Fibroblast of upper back skin (primary cell): ENCODE measurements at places on chromosomes 2 and 18.

DNA sequence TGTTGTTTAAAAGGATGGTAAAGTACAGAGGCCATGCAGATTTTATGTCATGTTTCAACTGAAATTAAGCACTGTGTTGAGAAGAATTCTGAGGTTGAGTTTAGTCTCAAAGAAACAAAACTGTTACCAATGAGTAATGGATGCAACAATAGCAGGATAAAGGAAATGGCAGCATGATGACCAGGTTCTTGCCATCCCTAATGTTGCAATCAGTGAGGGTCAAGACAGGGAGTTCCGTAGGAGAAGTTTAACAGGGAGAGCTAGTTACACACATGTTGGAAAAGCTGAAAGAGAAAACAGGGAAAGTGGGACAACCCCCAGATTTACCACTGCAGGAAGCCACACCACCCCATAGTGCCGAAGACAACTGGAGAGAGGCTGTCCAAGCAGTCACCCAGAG is 343.8 kb upstream of the EPHA4 start:
- no peak for DNase-seq

DNA sequence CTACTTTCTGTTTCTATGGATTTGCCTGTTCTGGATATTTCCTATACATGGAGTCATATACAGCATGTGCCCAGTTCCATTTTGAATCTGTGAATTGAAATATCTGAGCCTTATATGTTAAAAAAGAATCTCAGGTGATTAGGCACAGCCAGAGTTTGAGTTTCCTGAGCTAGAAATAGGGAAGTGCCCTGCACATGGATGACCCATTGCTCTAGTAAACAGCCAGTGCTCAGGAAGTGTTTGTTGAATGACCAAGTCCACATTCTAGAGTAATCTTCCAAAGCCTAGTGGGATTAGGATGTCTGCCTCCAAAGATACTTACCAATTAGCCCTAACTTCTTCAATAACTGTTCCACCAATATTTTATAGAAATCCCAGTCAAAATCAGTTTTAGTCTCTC is 165.8 kb downstream of the SETBP1 start:
- DNase-seq = no peak

- peak; percentile 61 for DNase-seq
Observed at GRCh38 chr2:10533811-10534321, 85.7 kb upstream of the ODC1 start.

DNA sequence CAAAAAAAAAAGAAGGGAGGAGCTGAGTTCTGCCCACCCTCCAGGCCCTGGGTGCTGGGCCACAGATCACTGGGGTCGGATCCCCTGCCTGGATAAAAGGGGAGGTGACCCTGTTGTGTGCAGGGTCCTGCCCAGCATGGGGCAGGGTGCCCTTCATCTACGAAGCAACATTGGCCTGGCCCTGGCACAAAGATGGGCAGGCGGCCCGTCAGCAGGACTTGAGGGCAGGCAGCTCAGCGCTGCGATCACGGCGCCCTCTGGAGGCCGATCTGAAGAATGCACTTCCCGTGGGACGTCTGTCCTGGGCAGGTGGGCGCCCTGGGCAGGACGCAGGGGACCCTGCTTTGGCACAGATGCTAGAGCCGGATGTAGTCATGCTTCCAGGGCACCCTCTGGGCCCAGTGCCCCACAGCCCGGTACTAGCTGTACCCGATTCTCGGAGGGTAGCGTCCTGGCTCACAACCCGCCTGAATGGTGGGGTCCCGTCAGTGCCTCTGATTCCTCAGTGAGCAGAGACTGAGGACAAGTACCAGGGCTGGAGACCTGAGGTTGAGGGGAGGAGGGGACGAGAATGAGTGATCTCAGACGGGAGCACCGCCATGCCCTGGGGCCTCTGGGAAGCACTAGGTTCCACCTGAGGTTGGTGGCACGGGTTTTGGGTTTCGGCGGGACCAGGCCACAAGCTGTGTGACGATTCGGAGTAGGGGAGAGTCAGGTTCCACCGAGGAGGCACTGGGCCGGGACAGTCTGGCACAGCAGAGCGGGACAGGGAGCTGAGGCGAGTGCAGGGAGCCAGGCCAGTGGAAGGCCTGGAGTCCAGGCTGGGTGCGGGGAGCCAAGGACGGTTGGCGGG is 18.0 kb downstream of the ARID5A start:
- peak; percentile 43 for DNase-seq

GRCh38 chr2:8134473-8134932 is 547.4 kb upstream of the ID2 start:
- DNase-seq = no peak

- DNase-seq = peak; percentile 33
Observed at GRCh38 chr18:58266291-58266690, 222.3 kb downstream of the NEDD4L start.

- peak; percentile 22 for DNase-seq
Observed at GRCh38 chr2:170716851-170717598, 1.9 kb downstream of the SP5 start.

- peak; percentile 53 for DNase-seq
Observed at GRCh38 chr2:145088756-145089155, 568.8 kb upstream of the ZEB2 start.

- DNase-seq = no peak
Observed at GRCh38 chr2:187003611-187004010, 154.6 kb upstream of the ZSWIM2 start.

- DNase-seq = peak; percentile 47
Observed at GRCh38 chr2:135913727-135914365, 37.6 kb upstream of the MCM6 start.

DNA sequence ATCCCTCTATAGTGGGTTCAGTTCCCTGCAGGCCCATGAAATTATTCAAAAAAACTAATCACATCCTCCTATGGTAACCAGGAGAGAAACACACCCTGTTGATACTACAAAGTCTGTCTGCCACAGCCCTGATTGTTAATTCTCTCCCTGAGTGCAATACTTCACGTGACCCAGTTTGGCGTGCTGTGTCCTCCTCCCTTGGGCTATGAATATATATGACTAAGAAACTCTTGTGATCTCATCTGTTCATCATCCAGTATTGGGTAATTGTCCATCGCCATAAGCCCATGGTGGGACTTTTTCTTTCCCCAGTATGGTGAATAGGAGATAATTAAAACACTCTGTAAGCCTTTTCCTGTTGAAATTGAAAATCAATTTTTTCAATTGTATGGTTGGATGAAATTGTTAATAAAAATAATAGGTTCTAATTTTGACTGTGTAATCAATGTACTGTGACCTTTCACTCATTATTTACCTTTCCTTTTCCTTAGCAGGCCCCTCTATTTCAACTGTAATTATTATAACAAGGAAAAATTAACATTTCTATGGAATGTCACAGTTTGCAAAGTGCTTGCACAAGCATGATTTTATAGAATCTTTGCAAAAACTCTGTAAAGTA is 1822.6 kb downstream of the SUCLG1 start:
- peak; percentile 6 for DNase-seq
